Neural crest cell (in vitro differentiated cells): ENCODE measurements at places on chromosomes 11 and 22. TPM values are rescaled to one million over a fixed set of nuclear protein-coding genes. Genes with fewer than 3 reads are reported as not detected.

- peaks cover 12% of the 10 kb centered on the region for H3K36me3 ChIP-seq
- no peak overlapping the region for H3K27ac ChIP-seq
- H3K27me3 ChIP-seq: no peaks in the 10 kb centered on the region
- H3K4me1 ChIP-seq: peaks cover 12% of the 10 kb centered on the region
- no peak overlapping the region for H3K4me3 ChIP-seq
Observed at GRCh38 chr11:118524757-118525470, 2.4 kb upstream of the TTC36 start.

- no peak for DNase-seq
- peaks cover 5% of the 10 kb centered on the region for H3K4me1 ChIP-seq
- H3K27ac ChIP-seq: no peak overlapping the region
- peak overlapping the region; percentile 15 for H3K4me3 ChIP-seq
Observed at GRCh38 chr11:130435671-130436070, 7.3 kb upstream of the ADAMTS8 start.

Gene SYT12
- total RNA-seq: 0.44 and 0.48 TPM in 2 replicates

Gene SLC22A25
- total RNA-seq: not detected in 2 replicates

Gene ABCC8
- total RNA-seq: 4.6 and 6.1 TPM in 2 replicates

- no peak for DNase-seq
Observed at GRCh38 chr11:19746086-19746485, 33.4 kb downstream of the NAV2 start.

DNA sequence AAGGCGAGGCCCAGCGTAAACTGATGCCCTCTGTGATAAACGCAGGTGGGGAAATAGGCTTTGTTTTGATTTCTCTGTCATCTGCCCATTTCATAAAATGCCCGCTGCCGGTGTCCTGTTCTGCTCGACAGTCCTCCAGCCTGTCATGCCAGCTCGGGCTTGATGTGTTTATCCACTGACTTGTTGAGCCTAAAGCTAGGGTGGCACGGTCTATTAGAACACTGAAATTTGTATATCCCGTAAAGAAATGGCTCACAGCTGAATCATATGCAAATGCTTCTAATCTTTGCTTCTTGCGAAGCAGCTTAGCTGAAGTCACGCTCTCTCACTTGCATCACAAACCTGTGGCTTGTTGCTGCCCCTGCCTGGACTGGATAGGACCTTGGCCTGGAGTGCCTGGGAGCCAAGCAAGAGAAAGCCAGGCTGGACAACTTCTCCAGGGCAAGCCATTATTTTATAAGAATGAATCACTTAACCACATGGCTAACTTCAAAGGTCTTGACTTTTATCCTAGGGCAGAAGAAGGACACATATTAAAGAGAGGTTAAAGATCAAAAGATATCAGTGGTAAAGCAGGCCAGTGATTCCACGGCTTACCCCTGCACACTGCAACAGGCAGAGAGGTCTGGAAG, 33.1 kb downstream of the EHF start:
- H3K4me1 ChIP-seq: peaks cover 57% of the 10 kb centered on the region
- H3K36me3 ChIP-seq: no peaks in the 10 kb centered on the region
- no peak for DNase-seq
- H3K4me3 ChIP-seq: no peak overlapping the region
- H3K27ac ChIP-seq: no peak overlapping the region

DNA sequence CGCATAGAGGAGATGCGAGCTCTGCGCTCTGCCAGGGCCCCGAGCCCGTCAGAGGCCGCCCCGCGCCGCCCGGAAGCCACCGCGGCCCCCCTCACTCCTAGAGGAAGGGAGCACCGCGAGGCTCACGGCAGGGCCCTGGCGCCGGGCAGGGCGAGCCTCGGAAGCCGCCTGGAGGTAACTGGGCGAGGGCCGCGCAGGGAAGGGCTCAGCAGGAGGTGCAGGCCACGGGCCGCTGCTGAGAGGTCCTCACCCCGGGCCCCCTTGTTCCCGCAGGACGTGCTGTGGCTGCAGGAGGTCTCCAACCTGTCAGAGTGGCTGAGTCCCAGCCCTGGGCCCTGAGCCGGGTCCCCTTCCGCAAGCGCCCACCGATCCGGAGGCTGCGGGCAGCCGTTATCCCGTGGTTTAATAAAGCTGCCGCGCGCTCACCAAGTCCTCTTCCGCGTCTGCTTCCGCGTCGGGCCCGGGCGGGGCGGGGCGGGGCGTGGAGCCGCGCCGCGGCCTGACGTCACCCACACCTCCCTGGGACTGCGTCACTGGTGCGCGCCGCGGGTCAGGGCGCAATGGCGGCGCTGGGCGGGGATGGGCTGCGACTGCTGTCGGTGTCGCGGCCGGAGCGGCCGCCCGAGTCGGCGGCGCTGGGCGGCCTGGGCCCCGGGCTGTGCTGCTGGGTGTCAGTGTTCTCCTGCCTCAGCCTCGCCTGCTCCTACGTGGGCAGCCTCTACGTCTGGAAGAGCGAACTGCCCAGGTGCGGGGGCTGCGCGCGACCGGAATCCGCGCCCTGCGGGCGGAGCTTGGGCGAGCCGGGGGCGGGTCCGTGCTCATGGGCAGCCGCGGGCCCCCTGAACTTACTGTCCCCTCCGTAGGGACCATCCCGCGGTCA, at the start of gene RCE1:
Gene RCE1, plus strand, starts transcription at position 546 of the 880 bp plus-strand sequence. Its CDS starts 15 bp downstream, at position 561.
- peaks cover 15% of the 10 kb centered on the region for H3K4me1 ChIP-seq
- H3K27ac ChIP-seq: peak within 1 kb of the TSS; percentile 97
- no peaks in the 10 kb centered on the region for H3K36me3 ChIP-seq
- no peaks in the 10 kb centered on the region for H3K27me3 ChIP-seq
- DNase-seq: peak; percentile 85

Gene OR5P2
- total RNA-seq: not detected in 2 replicates

Gene ENTHD1
- total RNA-seq: not detected in 2 replicates

GRCh38 chr11:1163321-1163910, 5.7 kb downstream of the MUC5AC start:
- peak overlapping the region; percentile 3 for H3K27ac ChIP-seq

Gene RAG1
- total RNA-seq: 0.64 and 0.91 TPM in 2 replicates

DNA sequence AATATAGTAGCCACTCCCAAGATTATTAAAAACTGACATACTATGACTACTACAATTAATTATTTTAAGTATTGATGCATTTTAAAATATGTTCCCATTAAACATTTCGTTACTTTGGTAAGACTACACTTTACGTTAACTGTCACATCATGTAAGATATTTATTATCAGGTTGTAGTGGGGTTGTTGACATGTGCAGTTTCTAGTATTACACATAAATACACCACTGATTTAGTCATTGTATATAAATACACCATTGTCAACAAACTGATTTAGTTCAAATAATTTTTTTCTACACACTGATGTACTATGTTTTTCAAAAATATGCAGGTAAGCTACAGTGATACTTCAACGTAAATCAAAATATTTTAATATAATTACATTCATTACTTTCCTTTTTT, 11.5 kb downstream of the ST13 start:
- peaks cover 11% of the 10 kb centered on the region for H3K36me3 ChIP-seq
- no peak overlapping the region for H3K4me3 ChIP-seq
- H3K27ac ChIP-seq: no peak overlapping the region
- H3K27me3 ChIP-seq: no peaks in the 10 kb centered on the region
- no peaks in the 10 kb centered on the region for H3K4me1 ChIP-seq

GRCh38 chr11:126185259-126186024, 26.0 kb downstream of the RPUSD4 start:
- DNase-seq: no peak
- H3K4me1 ChIP-seq: peaks cover 15% of the 10 kb centered on the region
- peaks cover 7% of the 10 kb centered on the region for H3K36me3 ChIP-seq
- H3K4me3 ChIP-seq: no peak overlapping the region
- no peak overlapping the region for H3K27ac ChIP-seq

Gene GAL
- 1.1 and 1.8 TPM in 2 replicates for total RNA-seq

Gene PGA5
- not detected in 2 replicates for total RNA-seq

Gene ACTN3
- total RNA-seq: 0.16 and 0.35 TPM in 2 replicates

Gene OR2AG2
- 0.25 and 0.54 TPM in 2 replicates for total RNA-seq

DNA sequence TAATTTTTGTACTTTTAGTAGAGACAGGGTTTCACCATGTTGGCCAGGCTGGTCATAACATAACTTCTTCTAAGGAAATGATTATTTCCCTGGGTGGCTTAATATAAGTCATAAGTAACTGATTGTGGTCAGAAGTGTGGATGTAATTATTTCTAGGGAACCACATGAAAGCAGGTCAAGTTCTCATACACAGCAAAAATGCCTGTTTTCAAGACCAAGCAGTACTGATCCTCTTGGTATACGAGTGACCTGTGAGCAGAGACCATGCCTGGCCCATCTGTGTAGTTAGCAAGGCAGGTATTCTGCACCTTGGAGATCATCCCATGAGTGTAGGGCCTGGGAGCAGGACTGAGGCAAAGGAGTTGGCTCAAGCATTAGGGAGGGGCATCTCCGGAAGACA, 32.5 kb upstream of the NUCB2 start:
- no peak overlapping the region for H3K27ac ChIP-seq
- no peaks in the 10 kb centered on the region for H3K36me3 ChIP-seq
- H3K4me3 ChIP-seq: no peak overlapping the region
- no peaks in the 10 kb centered on the region for H3K27me3 ChIP-seq

- H3K36me3 ChIP-seq: no peaks in the 10 kb centered on the region
- no peak for DNase-seq
- H3K4me1 ChIP-seq: peaks cover 78% of the 10 kb centered on the region
- peak overlapping the region; percentile 89 for H3K27ac ChIP-seq
- peak overlapping the region; percentile 90 for H3K4me3 ChIP-seq
Observed at GRCh38 chr11:128522943-128523518, 64.3 kb downstream of the ETS1 start.

DNA sequence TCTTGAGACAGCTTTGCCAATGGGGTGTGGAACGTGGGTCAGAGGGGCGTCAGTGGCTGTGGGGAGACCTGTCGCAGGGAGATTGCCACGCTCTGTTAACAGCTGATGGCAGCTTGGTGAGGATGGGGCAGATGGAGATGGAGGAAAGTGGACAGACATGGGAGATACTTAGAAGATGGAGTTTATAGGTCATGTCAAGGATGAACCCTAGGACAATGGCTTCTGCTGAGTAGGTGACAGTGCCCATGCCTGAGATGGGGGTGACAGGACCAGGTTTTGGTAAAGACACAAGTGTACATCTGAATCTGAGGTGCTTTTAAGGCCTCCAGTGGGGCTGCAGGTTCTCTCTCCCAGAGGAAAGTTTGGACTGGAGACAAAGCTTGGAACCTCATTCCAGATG, 51.5 kb upstream of the ACCSL start:
- H3K27ac ChIP-seq: peak overlapping the region; percentile 86
- H3K4me1 ChIP-seq: peaks cover 3% of the 10 kb centered on the region
- no peak overlapping the region for H3K4me3 ChIP-seq
- no peaks in the 10 kb centered on the region for H3K27me3 ChIP-seq
- DNase-seq: no peak

- H3K36me3 ChIP-seq: peaks cover 22% of the 10 kb centered on the region
- peaks cover 60% of the 10 kb centered on the region for H3K4me1 ChIP-seq
- peaks cover 6% of the 10 kb centered on the region for H3K27me3 ChIP-seq
- H3K4me3 ChIP-seq: peak overlapping the region; percentile 92
- H3K27ac ChIP-seq: peak overlapping the region; percentile 97
Observed at GRCh38 chr11:59173964-59174663, 2.2 kb downstream of the DTX4 start.

DNA sequence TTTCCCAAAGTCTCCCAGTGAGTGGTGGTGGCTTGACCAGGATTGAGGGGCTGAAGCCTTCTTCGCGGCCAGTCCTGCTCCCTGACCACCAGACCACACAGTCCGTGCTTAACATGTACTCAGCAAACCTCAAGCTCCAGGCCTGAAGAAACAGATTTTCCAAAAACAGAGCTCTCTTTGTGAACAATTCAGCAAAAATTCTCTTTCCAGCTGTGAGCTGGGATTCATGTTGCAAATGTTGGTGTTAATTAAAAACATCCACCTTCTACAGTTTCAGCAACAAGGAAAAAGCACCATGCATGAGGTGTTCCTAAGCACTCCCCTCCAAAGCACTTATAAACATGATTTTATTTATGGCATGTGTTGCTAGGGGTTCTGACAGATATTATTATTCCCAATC, 129.5 kb downstream of the ETS1 start:
- H3K27ac ChIP-seq: no peak overlapping the region
- DNase-seq: no peak
- H3K4me3 ChIP-seq: no peak overlapping the region
- H3K27me3 ChIP-seq: peaks cover under 1% of the 10 kb centered on the region

Gene MYOD1
- not detected in 2 replicates for total RNA-seq

- peaks cover 52% of the 10 kb centered on the region for H3K4me1 ChIP-seq
- no peaks in the 10 kb centered on the region for H3K27me3 ChIP-seq
- no peak for DNase-seq
- H3K36me3 ChIP-seq: no peaks in the 10 kb centered on the region
Observed at GRCh38 chr11:12089473-12089872, 20.9 kb upstream of the MICAL2 start.

DNA sequence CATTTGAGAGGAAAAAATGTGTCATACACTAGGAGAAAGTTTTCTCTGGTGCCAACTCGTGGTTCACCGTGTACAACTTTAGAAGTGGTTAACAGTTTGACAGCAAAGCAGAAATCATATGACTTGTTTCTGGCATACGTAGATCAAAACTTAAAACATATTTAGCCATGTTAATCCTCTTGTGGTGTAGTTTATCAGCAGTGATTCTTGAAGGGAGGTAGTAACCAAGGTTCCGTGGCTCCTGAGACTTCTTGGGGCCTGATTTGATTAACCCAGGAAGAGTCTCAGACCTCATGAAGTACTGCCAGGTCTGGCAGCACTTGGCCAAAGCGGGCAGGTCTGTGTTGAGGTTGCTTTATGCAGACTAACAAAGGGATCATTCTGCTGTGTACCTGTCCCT, 40.5 kb downstream of the SREBF2 start:
- no peaks in the 10 kb centered on the region for H3K27me3 ChIP-seq
- H3K4me1 ChIP-seq: no peaks in the 10 kb centered on the region
- no peak overlapping the region for H3K27ac ChIP-seq
- DNase-seq: no peak
- peaks cover 17% of the 10 kb centered on the region for H3K36me3 ChIP-seq

Gene PATE2
- 0.70 TPM in 1 of 2 replicates, not detected in the other for total RNA-seq

Gene TSKU
- total RNA-seq: 27.5 and 28.3 TPM in 2 replicates

Gene SDHAF2
- 33.8 and 35.0 TPM in 2 replicates for total RNA-seq

GRCh38 chr11:4466131-4466870, 16.1 kb upstream of the OR52K1 start:
- no peak overlapping the region for H3K4me3 ChIP-seq
- H3K27ac ChIP-seq: no peak overlapping the region
- H3K27me3 ChIP-seq: peaks cover 4% of the 10 kb centered on the region
- no peak for DNase-seq
- peaks cover 4% of the 10 kb centered on the region for H3K4me1 ChIP-seq
- peaks cover 4% of the 10 kb centered on the region for H3K36me3 ChIP-seq

- no peaks in the 10 kb centered on the region for H3K4me1 ChIP-seq
- H3K27me3 ChIP-seq: no peaks in the 10 kb centered on the region
- no peak for DNase-seq
- H3K4me3 ChIP-seq: no peak overlapping the region
Observed at GRCh38 chr11:79671401-79671800, 230.6 kb upstream of the TENM4 start.
